ENCODE measurements at places on chromosomes 5 and 9.

- DNase-seq = no peak
Measured at GRCh38 chr9:7300484-7300883, 499.1 kb downstream of the DMAC1 start.

DNA sequence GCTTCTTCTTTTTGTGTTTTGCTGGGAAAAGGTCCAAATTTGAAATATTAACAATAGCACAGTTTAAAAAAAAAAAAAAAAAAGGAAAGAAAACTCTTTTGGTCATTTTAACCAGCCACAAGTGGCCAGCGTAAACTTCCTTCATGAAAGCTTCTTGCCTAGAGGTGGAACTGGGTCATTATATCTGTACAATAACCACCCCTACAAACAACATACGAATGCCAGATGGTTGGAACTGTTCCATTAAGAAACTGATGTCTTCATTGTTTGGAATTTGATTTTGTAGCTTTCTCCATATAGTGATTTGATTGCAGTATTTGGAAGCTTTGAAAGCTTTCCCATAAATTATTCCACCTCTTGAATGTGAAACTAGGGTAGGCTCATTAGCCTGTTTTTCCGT is 18.3 kb upstream of the LPAR1 start:
- peak; percentile 89 for DNase-seq

GRCh38 chr9:103804077-103804735 is 289.9 kb upstream of the SMC2 start:
- DNase-seq = peak; percentile 25

GRCh38 chr9:90834828-90835595 is 33.4 kb downstream of the SYK start:
- DNase-seq = no peak

DNA sequence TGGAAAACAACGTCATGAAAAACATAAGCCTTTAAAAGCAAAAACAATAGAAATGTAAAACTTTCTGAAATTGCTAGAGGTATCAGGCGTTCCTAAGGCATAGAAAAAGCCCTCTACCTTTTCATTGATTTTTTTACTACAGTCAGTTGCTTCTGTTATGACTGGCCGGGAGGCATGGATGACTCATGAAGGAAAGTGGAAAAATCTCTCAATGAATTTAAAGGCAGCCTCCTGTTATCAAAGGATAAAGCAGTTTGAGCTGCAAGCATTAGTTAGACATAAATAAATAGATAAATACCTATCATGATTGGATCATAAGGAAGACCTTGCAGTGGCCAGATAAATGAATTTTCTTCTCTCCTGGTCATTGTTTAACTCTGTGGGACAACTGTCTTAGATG is 281.6 kb downstream of the MAST4 start:
- DNase-seq = peak; percentile 12

- DNase-seq = peak; percentile 34
Measured at GRCh38 chr5:93184041-93184440, 397.0 kb downstream of the NR2F1-AS1 start.
